ENCODE measurements at places on chromosomes 4 and X. TPM values are rescaled to one million over a fixed set of nuclear protein-coding genes. Genes with fewer than 3 reads are reported as not detected.

The ZNF185 gene
- 2.7 TPM for polyA plus RNA-seq

The VEGFD gene
- 0.13 TPM for polyA plus RNA-seq

The SMIM31 gene
- polyA plus RNA-seq = not detected

The SHOX gene
- polyA plus RNA-seq = not detected

DNA sequence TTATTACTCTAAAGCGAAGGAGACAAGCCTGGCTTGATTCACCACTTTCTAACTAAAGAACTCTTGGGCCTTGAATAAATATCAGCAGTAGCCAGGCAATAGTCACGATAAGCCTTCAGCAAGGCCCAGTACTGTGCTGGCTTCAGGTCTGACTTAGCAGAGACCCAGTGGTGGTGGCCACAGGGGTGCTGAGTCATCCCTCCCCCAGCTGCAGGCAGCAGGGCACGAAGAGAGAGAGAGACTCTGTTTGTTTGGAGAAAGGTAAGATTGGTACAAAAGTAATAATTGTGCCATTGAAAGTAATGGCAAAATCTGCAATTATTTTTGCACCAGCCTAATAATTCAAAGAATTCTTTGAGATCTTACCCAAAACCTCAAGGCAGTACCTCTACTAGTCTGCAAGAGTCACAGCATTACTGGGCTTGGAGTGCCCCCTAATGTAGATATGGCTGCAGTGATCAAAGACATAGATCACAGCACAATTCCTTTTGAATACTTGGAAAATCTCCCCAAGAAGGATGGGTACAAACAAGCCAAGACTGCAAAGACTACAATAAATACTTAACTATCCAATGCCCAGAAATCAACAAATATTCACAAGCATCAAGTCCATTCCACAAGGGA is 159.5 kb upstream of the USP38 start:
- H3K36me3 ChIP-seq = no peaks in the 10 kb centered on the region
- H3K27me3 ChIP-seq = no peaks in the 10 kb centered on the region
- H3K27ac ChIP-seq = no peak overlapping the region
- no peaks in the 10 kb centered on the region for H3K4me1 ChIP-seq
- H3K4me3 ChIP-seq = no peak overlapping the region
- peak; percentile 65 for DNase-seq

- no peaks in the 10 kb centered on the region for H3K4me1 ChIP-seq
- DNase-seq = peak; percentile 1
- H3K27me3 ChIP-seq = no peaks in the 10 kb centered on the region
- no peaks in the 10 kb centered on the region for H3K36me3 ChIP-seq
- no peak overlapping the region for H3K4me3 ChIP-seq
Observed at GRCh38 chrX:56366901-56367300, 134.7 kb downstream of the KLF8 start.

DNA sequence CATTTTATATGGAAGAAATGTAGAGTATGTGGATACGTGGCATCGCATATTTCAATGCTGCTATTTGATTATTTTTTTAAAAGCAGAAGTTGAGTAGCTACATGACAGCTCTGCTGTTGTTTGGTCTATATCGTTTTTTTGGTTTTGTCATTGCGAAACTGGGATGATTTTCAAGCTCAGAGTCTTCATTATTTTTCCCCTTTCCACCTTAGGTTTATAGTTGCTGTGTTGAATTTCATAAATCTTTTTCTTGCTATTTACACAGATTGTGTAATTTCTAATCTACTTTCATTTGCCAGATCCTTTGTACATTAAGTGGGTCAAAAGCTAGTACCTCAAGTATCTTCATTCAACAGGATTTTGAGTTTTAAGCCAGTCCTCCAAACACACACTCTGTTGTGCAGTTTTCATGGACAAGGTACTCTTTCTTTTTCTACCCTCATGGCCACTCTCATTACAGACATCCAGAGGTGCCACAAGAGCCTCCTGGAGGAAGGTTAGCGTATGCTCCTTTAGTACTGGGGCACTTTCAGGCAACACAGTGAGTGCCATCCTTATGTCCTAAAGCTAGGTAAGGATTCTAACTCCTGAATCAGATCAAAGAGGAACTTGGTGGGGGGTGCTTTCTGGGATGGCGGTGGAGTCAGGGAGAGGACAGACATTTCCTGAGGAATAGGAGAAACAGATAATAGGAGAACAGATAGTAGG is 123.2 kb downstream of the FHIP1A start:
- no peak overlapping the region for H3K4me3 ChIP-seq
- no peaks in the 10 kb centered on the region for H3K27me3 ChIP-seq
- DNase-seq = no peak
- peaks cover 9% of the 10 kb centered on the region for H3K4me1 ChIP-seq

- no peak overlapping the region for H3K4me3 ChIP-seq
- no peak overlapping the region for H3K27ac ChIP-seq
- no peaks in the 10 kb centered on the region for H3K36me3 ChIP-seq
- no peak for DNase-seq
- no peaks in the 10 kb centered on the region for H3K27me3 ChIP-seq
Observed at GRCh38 chr4:13168326-13168725, 315.8 kb downstream of the RAB28 start.

GRCh38 chr4:142977182-142977581 is 131.1 kb upstream of the INPP4B start:
- no peak overlapping the region for H3K27ac ChIP-seq
- H3K36me3 ChIP-seq = no peaks in the 10 kb centered on the region
- H3K4me3 ChIP-seq = no peak overlapping the region
- DNase-seq = no peak
- no peaks in the 10 kb centered on the region for H3K27me3 ChIP-seq

DNA sequence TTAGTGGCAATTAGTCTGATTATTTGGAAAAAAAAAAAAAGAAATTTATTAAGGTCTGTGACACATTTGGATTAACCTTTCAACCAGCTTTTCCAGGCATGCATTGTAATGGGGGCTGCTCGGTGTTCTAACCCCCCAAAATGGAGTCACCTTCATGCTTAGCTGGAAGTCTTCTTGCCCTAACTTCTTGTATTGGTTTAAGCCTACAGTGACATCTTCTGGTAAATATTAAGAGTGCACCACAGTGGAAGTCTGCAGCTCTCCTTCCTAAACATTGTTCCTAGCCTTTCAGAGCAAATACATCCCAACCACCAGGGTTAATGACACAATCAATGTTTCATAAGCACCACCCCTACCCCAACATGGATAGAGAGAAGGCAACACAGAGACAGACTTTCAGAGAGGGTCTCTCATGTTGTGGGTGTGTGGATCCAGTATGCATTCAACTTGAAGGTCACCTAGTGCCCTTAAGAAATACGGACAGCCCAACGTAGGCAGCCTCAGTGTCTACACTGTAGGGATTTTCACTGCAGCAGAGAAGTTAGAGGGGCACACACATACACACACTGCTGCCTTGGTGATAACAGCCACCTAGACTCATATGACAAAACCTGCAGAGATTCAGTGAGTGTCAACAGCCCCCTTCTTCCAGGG is 142.9 kb upstream of the MBNL3 start:
- H3K4me3 ChIP-seq = no peak overlapping the region
- DNase-seq = peak; percentile 39
- H3K27me3 ChIP-seq = no peaks in the 10 kb centered on the region
- no peak overlapping the region for H3K27ac ChIP-seq
- H3K4me1 ChIP-seq = no peaks in the 10 kb centered on the region

DNA sequence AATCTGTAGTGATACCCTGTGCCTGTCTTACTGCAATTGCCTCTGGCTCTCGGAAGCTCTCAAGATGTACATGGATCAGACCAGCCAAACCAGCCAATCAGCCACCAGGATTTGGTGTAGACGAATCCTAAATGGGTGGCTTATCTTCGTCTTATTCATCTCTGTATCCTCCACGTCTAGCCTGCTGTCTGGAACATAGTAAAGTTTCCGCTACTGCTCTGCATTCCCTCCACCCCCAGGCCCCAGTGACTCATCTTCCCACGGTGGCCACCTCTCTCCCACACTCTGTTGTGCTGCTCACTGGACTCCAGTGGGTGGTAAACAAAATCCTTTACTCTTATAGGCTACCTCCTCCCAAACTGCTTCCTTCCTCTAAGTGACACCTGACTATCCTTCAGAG is 37.8 kb downstream of the SEPTIN6 start:
- no peak overlapping the region for H3K4me3 ChIP-seq
- H3K27ac ChIP-seq = no peak overlapping the region
- no peaks in the 10 kb centered on the region for H3K36me3 ChIP-seq
- no peaks in the 10 kb centered on the region for H3K27me3 ChIP-seq
- 0 out of 2 replicates have a peak, but pooled peaks cover 3% of the 10 kb centered on the region for H3K4me1 ChIP-seq

- no peaks in the 10 kb centered on the region for H3K4me1 ChIP-seq
- H3K36me3 ChIP-seq = no peaks in the 10 kb centered on the region
- DNase-seq = peak; percentile 17
- H3K4me3 ChIP-seq = no peak overlapping the region
Observed at GRCh38 chr4:55036405-55036804, 89.0 kb downstream of the KDR start.

- no peaks in the 10 kb centered on the region for H3K4me1 ChIP-seq
- H3K4me3 ChIP-seq = no peak overlapping the region
- no peak for DNase-seq
- H3K27ac ChIP-seq = no peak overlapping the region
Observed at GRCh38 chr4:174252412-174252811, 31.1 kb downstream of the FBXO8 start.

- H3K4me1 ChIP-seq = peaks cover 41% of the 10 kb centered on the region
- peak; percentile 66 for DNase-seq
- peaks cover 26% of the 10 kb centered on the region for H3K27me3 ChIP-seq
Observed at GRCh38 chr4:140252141-140252741, 98.3 kb upstream of the MAML3 start.

- H3K4me1 ChIP-seq = no peaks in the 10 kb centered on the region
- H3K36me3 ChIP-seq = no peaks in the 10 kb centered on the region
- no peak overlapping the region for H3K4me3 ChIP-seq
- no peak for DNase-seq
- H3K27me3 ChIP-seq = no peaks in the 10 kb centered on the region
Observed at GRCh38 chrX:104195013-104195412, 28.8 kb downstream of the FAM199X start.

DNA sequence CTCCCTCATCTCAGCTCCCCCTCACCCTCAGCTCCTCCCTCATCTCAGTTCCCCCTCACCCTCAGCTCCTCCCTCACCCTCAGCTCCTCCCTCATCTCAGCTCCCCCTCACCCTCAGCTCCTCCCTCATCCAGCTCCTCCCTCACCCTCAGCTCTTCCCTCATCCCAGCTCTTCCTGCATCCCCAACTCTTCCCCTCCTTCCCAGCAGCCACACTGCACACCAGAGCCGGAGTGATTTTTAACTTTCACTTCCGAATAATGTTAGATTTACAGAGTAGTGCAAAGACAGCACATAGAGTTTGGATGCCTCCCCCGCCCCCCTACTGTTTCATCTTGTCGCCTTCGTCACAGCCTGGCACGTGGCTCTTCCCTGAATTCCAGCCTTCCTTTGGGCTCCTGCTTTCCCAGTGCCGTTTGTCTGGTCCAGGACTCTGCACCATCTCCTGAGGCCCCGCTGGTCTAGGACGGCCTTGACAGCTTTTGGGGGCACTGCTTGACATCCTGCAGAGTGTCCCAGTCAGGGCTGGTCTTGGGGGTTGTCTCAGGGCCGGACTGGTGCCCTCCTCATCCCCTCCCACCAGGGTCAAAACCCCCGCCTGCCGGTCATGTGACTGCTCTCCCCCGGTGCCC is 110.2 kb downstream of the FAM53A start:
- peaks cover 31% of the 10 kb centered on the region for H3K4me1 ChIP-seq
- H3K4me3 ChIP-seq = no peak overlapping the region
- no peak overlapping the region for H3K27ac ChIP-seq
- no peak for DNase-seq
- peaks cover 10% of the 10 kb centered on the region for H3K27me3 ChIP-seq

- H3K27ac ChIP-seq = peak overlapping the region; percentile 99
- H3K4me1 ChIP-seq = peaks cover 29% of the 10 kb centered on the region
- H3K36me3 ChIP-seq = no peaks in the 10 kb centered on the region
- H3K27me3 ChIP-seq = peaks cover 12% of the 10 kb centered on the region
- peak overlapping the region; percentile 97 for H3K4me3 ChIP-seq
Observed at GRCh38 chr4:140150886-140151698, 2.9 kb downstream of the MAML3 start.

- no peak overlapping the region for H3K4me3 ChIP-seq
- H3K27me3 ChIP-seq = peaks cover 14% of the 10 kb centered on the region
- no peak for DNase-seq
- no peaks in the 10 kb centered on the region for H3K36me3 ChIP-seq
- H3K4me1 ChIP-seq = peaks cover 5% of the 10 kb centered on the region
Observed at GRCh38 chrX:77444545-77444944, 2.6 kb upstream of the FGF16 start.

DNA sequence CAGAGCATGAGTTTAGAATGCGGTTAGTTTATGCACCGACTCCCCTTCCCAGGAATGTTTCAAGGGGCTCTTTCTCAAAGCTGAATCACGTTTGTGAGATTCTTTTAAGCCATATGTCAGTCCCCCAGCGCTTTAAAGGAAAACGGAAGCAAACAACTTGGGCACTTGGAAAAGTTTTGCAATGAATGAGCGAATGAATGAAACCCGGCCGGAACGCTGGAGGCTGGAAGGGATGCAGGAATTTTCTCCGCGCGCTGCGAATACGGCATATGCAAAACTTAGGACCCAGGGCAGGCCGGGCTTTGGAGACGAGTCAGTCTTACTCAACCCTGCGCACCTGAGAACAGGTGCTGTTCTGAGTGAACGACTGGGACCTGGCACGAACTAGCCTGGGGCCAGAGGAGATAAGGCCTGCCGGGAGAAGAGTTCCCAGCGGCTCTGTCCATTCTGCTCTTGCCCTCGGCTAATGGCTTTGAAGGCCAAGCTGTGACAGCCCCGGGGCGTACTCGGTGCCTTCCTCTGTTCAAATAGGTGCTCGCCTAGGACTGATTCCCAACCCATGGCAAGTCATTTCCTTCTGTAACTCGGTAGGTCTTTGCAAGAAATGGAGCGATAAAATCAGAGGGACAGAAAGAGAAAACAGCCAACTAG is 743 bp upstream of the NRK start:
- H3K36me3 ChIP-seq = no peaks in the 10 kb centered on the region
- DNase-seq = peak; percentile 84
- peak overlapping the region; percentile 76 for H3K27ac ChIP-seq
- H3K27me3 ChIP-seq = peaks cover 24% of the 10 kb centered on the region
- H3K4me1 ChIP-seq = peaks cover 10% of the 10 kb centered on the region

DNA sequence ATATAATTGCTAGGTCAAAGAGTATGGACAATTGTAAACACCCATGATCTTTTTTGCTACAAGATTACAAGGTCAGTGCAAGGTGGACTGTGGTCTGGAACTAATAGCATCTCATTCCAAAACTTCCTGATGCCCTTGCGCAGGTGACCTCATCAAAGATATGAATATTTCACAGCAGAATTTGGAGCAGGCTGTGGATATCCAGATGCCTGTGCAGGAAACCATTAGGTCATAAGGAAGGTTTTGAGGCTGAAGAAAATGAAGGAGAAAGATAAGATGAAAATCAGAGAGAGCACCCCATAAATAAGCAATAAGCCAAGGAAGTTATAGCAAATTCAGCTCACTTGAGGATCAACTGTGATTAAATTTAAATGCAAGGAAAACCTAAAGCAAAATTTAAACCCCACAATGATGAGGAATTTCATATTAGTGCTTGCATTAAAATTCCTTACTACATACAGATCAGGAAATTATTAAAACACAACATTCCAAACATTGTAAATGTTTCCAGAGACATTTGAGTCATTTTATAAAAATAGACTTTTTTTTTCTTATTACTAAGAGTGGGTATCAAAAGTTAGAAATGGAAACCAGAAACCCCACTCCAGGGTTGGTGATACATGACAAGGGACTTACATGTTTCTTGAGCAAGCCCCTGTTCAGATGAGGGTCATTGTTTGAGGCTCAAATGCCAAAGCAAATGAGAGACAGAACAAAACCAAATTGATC is 100.7 kb upstream of the FAM9C start:
- no peaks in the 10 kb centered on the region for H3K4me1 ChIP-seq
- no peaks in the 10 kb centered on the region for H3K27me3 ChIP-seq
- no peaks in the 10 kb centered on the region for H3K36me3 ChIP-seq
- no peak overlapping the region for H3K4me3 ChIP-seq
- no peak for DNase-seq

GRCh38 chr4:14265651-14266050 is 638.1 kb upstream of the BOD1L1 start:
- no peak overlapping the region for H3K27ac ChIP-seq
- H3K27me3 ChIP-seq = no peaks in the 10 kb centered on the region
- H3K4me3 ChIP-seq = no peak overlapping the region
- H3K36me3 ChIP-seq = no peaks in the 10 kb centered on the region
- no peak for DNase-seq

Data from GM23338 (cell line).